ENCODE measurements at places on chromosomes 5 and 9.

GRCh38 chr5:115627295-115627865 lies 1.5 kb upstream of the TMED7 start:
- DNase-seq = no peak

DNA sequence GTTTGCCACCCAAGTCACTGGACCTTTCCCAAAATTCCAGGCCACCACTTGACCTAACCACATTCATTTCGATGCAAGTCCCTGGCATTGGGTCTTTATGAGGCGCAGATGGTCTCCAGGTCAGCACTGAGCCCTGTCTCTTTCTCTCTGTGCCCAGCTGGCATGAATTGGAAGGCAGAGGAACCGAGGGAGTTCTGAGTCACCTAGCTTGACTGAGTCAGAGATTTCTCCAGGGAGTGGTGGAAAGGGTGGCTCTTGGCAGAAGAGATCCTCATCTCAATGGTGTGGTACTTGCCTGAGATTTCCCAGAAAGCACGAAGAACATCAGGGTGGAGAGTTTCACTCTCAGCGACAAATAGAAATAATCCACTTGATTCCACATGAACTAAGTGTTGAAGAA lies 43.8 kb downstream of the WDR36 start:
- no peak for DNase-seq

DNA sequence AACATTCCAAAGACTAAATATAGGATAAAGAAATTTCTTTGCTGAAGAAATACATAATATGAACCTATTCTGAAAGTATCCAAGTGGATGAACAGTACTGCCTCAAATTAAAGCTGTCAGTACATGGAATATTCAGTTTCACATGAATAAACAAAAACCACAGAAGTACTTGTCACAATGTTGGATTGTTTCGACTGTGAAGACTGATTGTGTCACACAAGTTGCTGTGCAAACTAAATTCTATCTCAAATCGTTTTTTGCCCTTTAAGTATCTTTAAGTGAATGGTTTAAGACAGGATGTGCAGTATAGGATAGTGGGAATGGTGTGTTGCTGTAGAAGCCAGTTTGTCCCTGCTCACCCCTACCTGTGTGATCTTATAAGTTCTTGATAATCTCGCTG lies 137.4 kb upstream of the OTULINL start:
- DNase-seq = no peak

DNA sequence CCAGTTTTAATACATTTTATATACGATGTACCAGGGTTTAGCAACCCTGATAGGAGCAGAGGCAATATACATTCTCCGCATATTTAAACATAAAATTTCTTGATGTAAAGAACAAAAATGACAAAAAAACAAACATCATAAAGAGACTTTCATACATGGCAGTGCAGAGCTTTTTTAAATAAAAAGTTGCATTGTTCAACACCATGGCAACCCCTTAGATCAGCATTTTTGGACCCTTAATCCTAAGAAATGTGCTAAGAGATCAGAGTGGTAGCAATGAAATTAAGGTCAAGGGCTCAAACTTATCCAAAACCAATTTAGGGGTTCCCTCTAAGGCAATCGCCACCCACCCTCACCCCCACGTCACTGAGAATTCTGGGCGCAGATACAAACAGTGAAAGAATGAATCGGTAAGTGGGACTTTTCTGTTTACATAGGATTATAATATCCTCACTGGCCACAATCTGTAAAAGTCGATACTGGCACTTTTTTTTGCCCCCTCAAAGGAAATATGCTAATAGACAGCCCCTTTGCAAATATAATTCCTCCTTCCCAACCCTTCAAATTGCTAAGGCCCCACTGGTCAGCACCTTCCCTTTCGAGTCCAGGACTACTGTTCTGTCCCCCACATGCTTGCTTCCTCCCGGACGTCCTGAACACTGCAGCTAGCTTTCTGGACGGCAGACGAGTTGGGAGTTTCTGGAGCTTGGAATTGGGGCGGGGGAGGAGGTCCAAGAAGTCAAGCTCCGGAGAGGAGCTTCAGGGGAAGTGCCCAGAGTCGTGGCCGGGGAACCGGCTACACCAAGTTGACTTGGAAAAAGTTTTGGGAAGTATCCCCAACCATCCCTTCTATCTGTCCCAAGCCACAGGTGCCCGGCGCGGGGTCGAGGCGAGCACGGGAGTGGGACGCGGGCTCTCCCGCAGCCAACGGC lies 2.2 kb downstream of the GAS1 start:
- DNase-seq = no peak

DNA sequence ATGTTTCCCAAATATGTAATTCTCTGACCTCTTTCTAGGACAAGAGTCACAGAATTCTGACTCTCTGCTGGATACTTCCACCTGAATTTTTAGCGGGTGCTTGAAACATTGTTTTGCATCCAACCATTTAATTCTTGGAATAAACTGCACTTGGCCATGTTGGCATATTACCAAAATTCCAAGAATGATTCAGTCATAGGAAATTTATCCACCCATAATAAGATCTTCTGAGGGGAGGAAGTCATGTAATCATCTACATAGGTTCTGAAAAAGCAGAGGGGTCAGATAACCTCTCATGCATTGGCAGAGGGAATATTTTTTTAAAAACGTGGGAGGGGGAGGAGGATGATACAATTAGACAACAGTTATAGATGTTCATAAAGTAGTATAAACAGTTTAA lies 156.9 kb downstream of the PAM start:
- no peak for DNase-seq

DNA sequence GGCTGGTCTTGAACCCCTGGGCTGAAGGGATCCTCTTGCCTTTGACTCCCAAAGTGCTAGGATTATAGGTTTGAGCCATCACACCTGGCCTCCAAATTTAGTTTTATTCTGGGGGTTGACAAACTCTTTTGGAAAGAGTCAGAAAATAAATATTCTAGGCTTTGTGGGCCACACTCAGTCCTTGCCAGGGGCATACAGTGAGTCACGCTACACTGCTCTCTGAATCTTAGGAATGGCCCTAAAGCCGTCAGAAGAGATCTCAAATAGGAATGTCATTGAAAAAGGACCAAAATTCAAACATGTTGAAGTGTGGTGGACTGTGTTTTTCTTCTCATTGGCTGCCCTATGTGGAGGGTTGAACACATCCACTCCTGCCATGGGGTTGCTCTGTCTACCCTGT lies 127.7 kb upstream of the BASP1 start:
- no peak for DNase-seq

DNA sequence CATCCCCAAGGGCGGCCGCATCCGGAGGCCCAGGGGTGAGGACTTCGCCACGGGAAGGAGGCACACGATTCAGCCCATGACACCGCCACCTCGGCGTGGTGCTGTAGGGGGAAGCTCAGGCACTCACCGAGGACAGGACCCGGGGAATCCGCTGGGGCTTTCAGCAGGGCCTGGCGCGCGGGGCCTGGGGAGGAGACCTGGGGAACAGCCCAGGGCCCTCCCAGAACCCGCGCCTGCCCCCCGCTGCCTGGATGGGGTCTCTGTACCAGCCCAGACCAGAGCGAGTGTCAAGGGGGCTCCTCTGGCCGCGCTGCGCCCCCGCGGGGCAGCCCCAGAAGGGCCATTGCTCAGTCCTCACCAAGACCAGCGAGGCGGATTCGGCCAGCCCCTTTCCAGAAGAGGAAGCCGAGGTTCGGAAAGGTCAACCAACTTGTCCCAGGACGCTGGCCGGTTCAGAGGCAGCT lies 12.8 kb downstream of the COL23A1 start:
- DNase-seq = no peak

- DNase-seq = no peak
Measured at GRCh38 chr5:115289104-115289503, 7.3 kb downstream of the CCDC112 start.

GRCh38 chr5:129103397-129103796 lies 8.8 kb downstream of the ISOC1 start:
- no peak for DNase-seq

Measured in WERI-Rb-1 (cell line).